ENCODE measurements at places on chromosomes 7 and 10.

- no peak for DNase-seq
Observed at GRCh38 chr10:26938578-26938977, 77.8 kb upstream of the ABI1 start.

DNA sequence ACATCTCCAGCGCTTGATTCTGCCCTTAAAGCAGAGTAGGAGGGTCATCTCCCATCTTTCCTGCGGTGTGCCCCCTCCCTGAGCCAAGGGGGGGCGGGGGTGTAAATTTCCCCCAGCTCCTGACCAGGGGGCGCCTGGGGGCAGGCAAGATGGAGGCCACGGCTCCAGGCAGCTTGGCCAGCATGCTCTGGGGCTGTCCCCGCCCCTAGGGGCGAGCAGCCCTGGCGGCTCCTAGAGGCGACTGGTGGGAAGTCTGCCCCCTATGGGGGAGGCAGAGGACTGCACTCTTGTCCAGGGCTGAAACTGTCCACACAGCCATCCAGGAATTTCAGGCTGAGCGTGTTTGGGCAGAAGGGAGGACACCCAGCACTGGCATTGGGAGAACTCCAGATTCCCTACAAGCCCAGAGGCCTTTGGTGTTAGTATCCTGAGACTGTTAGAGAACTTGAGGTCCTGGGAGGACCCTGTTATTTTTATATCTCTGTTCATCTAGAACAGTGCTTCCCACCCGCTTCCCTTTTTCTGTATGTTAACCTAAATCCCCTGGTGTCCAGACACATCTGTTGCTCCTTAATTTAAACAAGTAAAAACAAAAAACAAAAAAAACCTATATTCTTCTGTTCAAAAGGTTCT is 4.6 kb downstream of the STRA8 start:
- no peak for DNase-seq

GRCh38 chr7:22667562-22668239 is 59.3 kb upstream of the IL6 start:
- DNase-seq: no peak

GRCh38 chr7:126790763-126791162 is 462.0 kb downstream of the GRM8 start:
- no peak for DNase-seq

DNA sequence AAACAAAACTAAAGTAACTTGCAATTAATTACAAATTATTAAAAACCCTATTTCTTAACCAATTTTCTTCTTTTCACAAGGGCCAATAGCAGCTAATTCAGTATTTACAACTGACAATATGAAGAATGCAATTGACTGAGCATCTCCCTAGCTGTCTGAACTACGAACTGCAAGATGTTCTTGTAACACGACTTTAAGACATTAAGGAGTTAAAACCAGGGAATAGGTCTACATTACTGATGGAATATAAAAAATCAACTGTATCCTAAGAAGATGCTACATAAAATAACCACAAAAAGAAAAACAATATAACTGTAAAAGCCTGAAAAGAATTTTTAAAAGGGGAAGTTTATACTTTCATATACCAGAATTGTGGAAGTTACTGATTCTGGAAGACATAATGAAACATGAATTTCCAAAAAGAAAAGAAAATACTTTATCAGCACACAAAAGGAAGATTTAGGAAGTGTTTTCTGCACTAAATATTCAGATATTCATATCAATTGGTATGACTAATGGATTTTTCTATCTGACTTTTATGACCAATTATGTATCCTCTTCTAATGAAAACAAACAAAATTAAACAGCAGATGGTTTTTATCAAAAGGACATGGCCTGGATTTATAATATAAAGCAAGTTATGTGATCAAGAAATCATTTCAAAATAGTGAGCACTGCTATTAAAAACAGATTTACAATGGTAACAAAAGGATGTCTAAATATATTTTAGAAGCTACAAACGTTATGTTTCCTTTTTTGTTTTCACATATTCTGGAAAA is 1.6 kb downstream of the GPR22 start:
- no peak for DNase-seq

DNA sequence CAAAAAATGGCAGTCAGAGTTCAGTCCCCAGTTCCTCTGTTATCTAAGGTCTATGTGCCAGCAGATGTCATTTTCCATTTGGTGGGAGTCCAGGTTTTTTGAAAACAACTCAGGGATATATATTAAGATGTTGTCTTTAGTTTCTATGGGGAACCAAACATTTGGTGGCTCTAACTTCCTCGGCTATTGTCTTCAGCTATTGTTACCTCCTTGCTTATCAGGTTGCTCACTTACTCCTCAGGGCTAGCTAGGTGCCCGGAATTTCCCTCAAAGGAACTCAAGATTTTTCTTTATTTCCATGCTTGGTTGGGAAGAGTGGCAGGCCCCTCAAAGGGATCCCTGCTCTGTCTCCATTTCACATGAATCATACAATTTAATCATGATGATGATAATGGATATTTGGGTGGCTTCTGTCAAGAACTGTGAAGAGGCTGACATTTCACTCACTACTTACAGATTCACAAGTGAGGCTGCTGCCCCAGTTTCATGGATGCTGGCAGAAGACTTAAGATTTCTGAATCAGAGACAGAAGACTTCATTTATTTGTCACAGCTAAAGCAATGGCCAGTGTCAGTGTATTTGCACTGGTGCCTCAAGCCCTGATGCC is 182.8 kb downstream of the PKD1L1 start:
- no peak for DNase-seq

- DNase-seq: no peak
Observed at GRCh38 chr10:45410807-45411606, 37.0 kb downstream of the ALOX5 start.

DNA sequence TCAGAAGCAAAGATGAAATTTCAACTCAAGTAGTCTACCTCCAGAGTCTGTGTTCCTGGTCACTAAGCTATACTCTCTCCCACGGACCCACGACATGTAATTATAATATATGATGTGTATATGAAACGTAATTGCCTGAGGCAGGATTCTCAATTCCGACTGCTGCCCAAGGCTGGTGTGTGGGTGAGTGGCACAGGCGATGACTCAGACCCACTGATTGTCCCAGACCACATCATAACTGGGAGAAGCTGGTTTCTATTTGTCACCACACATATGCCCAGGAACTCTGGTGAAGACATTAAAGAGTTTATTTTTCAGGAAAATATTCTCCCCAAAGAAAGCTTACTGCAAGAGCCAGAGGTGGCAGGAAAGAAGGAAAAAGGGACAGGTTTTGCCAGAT is 219.3 kb downstream of the JAZF1 start:
- no peak for DNase-seq

- DNase-seq: no peak
Observed at GRCh38 chr7:36949711-36950600, 225.7 kb upstream of the AOAH start.

DNA sequence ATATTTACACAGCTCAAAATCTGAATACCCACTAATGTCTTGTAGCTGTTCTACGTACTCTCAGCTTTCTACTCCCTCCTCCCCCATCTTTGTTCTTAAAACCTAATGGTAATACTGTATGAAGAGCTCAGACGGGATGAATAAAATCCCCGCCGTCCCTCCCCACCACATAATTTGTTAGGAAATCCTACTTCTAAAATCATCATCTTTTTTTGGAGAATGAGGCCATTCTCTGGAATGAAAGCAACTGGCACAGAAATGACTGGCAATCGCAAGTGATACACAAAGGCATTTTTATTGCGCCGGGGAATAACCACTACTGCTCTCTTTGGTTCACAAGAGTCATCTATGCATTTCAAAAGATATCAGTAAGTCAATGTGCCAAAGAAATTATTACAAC is 27.3 kb downstream of the SLC35B4 start:
- DNase-seq: no peak

GRCh38 chr10:100913470-100913865 is 705 bp downstream of the SLF2 start:
- no peak for DNase-seq

DNA sequence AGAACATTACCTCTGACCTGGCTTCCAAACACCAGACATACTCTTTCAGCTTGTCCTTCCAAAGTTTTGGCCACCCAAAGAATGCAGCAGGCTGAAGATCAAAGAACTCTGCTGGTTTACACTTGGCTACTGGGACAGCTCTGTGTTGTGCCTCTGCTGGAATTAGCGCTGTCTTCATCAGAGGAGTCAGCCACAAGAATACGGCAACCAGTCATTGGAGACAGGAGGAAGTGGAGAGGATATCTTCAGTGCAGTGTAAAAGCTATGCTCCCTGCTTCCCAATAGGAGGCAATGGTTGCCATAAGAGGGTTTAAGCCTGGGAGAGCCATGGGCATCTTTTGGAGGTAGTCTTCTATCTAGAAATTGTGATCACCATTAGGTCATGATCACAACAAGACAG is 126.7 kb upstream of the WNT16 start:
- no peak for DNase-seq

DNA sequence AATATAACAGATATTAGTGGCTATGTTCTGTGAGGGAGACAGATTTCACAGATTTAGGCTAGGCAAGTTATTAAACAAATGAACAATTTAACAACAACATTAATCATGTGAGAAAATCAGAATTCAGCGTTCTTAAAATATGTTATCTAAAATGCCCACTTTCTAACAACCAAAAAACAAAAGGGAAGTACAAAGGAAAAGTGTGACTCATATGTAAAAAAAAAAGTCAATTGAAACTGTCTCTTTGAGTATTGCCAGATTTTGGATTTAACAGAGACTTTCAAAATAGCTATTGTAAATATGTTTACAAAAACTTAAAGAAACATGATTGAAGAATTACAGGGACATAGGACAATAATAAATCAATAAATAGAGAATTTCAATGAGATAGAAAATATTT is 34.8 kb upstream of the ARHGAP22 start:
- no peak for DNase-seq

DNA sequence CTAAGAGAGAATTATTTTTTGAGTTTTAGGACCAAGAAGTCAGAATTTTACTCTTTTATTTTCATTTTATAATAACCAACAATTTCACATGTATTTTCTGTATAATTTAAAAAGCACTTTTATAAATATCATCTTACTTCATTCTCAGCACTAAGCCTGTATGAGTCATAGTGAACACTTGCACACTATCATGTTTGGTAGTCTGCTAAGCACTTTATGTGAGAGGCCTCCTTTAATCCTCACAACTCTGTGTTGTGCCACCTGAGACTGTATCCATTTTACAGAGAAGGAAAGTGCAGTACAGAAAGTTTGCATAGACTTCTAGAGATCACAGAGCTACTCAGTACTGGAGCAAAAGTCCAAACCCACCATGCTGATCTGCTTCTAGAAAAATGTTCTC is 939.6 kb downstream of the NRG3 start:
- no peak for DNase-seq

- no peak for DNase-seq
Observed at GRCh38 chr10:17961551-17962422, 10.1 kb downstream of the SLC39A12 start.

DNA sequence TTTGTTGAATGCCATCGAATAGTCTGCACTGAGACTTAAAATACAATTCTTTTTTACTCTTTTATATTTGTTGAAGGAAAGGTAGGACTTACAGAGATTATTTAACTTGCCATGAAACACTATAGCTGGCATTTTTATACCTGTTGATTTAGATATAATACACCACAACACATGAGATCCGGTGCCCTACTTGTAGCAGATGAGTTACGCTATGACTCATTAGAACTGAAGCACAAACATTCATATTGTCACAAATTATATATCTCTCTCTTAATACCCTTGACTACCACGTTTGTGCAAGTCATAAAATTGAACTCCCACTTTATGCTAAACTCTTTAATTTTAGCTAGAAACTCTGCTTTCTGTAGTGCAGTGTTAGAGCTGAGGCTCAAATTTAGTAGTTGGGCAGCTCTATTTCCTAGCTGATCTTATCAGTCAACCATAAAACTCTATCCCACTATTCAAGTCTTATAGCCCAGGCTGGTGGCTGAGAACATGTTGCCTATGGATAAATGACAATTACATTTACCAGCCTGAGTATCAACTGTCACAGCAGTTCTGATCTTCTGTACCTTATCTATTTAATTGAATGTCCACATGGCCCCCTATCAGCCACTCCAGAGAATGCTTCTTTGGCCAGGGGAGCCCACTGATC is 137.4 kb upstream of the SEMA3D start:
- no peak for DNase-seq

- no peak for DNase-seq
Observed at GRCh38 chr10:50540069-50540825, 83.5 kb downstream of the SGMS1 start.

GRCh38 chr7:36630112-36630650 is 94.1 kb downstream of the AOAH start:
- no peak for DNase-seq

DNA sequence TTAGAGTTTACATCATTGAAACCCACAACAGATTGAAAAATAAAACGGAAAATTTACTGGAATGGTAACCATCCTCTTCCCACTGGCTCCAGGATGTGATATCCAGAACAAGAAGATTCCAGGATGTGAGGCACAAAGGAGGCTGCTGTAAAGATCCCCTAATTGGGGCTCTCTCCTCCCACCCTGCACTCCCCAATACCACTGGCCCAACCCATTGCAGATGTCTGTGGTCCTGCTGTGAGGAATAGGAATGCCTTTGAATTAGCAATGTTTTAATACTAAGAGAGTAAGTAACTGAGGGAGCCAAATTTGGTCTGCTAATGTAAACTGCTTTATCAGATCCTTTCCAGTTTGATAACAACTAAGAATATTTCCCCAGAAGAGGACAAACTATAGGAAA is 225.9 kb upstream of the INHBA start:
- no peak for DNase-seq

DNA sequence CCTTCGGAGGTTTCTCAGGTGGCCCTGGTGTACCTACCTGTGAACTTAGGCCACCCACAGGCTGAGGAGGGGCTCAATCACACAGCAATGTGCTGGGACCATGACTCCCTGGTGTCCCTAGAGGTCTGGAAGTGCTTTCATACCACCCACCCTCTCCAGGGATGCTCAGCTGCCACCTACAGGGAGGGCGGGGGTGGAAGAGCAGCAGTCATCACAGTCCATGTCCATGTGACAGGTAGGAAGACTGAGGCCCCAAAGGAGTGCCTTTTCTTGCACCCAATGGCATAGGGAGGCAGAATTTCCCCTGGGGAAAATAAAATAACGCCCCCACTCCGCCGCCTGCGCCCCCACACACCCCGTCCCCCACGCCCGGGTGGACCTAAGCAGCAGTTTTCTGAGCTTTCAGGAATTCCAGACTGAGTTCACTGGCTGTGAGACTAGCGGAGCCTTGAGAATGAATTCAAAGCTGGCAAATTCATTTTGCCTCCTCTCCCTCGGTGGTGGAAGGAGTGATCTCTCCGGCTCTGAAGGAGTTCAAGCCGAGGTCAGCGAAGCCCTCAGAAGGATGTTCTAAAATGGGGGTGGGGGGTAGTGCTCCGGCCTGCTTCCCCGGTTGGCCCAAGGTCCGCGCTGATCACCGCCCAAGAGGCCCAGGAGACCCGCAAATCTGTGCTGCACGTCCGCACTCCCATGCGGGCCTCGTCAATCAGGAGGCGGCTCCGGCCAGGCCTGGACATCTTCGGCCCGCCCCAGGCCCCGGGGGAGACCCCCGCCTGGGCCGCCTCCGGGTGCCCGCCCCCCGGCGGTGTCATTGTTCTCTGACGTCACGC is 2.1 kb upstream of the ZMIZ1 start:
- DNase-seq: peak; percentile 56
